ENCODE measurements at places on chromosomes 4 and X.

DNA sequence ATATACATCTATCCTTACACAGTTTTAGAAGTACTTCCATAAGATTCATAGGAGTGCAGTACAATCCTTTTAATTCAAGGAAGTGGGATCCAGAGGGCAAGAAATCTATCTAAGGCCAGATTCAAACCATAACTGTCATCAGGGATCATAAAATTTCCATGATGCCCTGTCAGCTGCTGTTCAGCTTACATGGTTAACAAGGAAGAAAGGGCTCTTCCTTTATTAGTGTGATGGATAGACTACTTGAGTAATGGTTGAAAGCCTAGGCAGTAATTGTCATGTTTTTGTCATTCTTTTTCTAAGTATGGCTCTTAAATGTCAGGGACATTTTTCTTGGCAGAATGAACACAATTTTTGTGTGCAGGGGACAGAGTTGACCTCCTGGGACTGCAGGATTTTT, 159.8 kb upstream of the CXCL13 start:
- DNase-seq: no peak

GRCh38 chrX:147884958-147885357, 26.8 kb upstream of the FMR1 start:
- no peak for DNase-seq

DNA sequence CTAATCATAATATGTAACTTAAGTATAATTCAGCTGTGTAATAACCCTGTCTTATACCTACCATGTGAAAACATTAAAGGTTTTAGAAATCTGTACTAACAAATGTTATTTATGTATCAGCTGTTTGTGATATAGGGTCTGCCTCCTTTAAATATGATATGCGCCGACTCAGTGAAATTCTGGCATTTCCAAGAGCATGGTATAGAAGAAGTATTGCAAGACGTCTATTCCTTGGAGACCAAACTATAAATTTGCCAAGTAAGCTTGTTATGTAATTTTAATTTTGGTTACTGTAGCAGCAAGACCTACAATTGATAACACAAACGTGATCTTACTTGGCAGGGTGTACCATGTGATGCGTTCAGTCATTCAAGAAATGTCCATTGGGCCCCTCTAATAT, 32.3 kb upstream of the ADAD1 start:
- no peak for DNase-seq

- no peak for DNase-seq
These were observed 44.9 kb downstream of the TMEM131L start for GRCh38 chr4:153511104-153511503.

DNA sequence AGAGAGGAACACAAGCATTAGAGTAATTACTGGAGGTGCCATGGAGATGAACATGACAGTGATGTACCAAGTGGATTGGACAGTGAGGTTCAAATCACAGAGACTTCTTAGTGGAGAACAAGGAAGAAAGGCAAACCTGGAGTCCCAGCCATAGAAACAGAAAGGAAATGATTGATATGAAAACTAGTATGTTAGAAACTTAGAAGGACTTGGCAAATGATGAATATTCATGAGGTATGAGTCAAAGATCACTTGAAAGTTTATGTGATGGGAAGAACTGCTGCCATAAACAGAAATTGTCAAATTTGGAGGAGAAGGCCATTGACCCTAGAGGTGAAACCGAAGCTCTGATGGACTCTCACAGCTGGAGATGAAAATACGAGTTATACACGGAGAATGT, 88.2 kb downstream of the PHOX2B start:
- no peak for DNase-seq
